Activated CD8-positive, alpha-beta memory T cell treated with anti-CD3 and anti-CD28 coated beads for 24 hours (primary cell): ENCODE measurements at places on chromosomes 3 and 15.

DNA sequence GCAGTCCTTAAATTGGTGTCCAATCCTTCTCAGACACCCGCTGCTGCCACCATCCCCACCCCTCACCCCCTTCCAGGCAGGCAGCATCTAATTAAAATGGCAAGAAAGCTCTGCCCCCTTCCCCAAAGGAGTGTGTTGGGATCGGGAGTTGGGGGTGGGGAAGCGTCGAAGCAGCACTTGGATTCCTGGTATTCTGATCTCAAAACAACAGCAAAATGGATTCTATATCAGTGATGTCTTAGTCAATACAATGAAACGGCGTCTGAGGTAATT, 1.4 kb downstream of the TNIK start:
- DNase-seq: peak; percentile 63

- no peak for DNase-seq
Observed at GRCh38 chr3:122755491-122755890, 38.1 kb downstream of the HSPBAP1 start.

DNA sequence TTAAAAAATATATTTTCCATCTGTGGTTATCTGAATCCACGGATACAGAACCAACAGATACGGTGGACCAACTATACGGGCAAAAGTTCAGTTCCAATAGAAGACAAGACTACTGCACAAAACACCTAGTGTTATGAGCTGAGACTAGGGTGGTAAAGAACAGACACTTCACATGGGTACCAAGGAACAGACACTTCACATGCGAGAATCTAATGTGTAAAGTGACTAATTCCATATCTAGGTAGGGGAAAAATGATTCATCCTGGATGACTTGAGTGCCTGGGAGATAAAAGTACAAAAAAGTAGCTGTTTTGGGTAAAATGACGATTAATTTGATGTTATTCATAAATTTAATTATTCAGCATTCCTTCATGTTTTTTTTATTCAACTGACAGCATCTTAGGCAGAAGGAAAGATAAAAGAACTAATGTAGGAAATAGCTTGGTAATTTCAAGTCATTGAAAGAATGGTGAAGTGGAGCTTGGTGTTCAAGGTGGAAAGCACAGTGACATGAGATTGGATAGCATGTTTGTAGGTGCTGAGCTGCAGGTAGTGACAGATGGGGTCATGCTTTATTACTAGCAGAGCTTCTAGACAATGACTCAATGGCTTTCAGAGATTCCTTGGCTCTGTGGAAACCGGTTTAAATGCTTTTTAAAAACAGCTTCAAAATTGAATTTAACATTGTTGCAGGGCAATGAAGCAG, 5.2 kb downstream of the CD200 start:
- no peak for DNase-seq

DNA sequence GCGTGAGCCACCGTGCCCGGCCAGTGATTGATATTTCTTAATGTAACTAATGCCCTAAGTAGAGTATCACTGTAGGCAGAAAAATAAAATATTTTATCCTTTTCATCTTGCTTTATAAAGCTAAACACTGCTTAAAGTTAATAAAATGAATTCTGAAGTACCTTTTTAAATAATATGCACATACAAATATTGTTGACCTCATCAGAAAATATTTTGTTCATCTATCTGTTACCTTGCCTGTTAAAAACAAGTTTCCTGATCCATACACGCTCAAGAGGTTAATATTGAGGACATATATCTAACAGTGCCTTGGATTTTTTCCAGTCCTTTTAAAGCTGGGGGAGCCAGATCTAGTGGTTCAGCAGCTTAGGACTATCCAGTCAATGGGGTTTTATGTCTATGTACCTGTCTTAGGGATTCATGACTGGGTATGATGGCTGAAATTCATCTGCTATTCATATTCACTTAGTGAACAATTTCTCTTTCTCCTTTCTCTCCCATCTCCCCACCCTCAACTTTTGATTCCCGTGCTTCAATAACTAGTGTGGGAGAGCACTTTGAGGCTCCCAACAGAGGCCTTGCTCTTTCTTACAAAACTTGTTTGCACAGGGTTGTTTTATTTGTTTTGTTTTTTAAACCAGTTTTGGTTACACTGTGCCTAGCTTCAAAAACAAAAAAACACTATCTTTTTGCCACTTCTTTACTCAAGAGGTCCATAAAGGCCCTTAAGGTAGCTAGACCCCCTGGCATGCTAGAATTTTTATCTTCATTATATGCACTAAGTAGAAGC, 7.0 kb downstream of the SLC25A36 start:
- DNase-seq: no peak

DNA sequence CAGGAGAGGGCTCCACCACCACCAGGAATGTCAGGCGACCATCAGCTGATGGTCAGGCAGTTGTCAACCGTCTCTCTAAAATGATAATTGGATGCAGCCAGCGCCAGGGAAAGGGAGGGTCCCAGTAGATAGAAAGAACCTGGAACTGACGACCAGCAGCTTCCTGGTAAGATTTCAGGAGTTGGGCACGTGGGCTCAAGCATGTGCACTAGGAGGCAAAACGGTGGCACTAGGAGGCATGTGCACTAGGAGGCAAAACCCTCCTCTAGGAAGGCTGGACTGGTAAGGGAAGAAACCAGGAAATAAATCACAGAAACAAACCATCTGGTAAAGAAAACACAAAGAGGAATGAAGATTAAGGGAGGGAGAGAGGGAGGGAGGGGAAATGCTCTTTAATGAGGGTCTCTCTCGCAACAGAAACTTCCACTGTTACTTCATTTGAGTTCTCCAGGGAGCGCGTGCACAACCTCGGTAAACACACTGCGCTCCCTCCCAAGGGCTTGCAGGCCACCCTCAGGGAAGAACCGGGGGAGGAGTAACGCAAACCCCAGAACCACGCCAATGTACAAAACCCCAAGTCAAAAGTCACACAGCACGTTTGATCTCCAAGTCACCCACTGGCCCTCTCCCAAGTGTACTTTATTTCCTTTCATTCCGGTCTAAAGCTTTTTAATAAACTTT, 116.7 kb downstream of the XXYLT1 start:
- no peak for DNase-seq

- DNase-seq: no peak
Observed at GRCh38 chr15:69089258-69089657, 71.2 kb upstream of the GLCE start.

- DNase-seq: no peak
Observed at GRCh38 chr3:65575376-65575840, 463.3 kb downstream of the MAGI1 start.

DNA sequence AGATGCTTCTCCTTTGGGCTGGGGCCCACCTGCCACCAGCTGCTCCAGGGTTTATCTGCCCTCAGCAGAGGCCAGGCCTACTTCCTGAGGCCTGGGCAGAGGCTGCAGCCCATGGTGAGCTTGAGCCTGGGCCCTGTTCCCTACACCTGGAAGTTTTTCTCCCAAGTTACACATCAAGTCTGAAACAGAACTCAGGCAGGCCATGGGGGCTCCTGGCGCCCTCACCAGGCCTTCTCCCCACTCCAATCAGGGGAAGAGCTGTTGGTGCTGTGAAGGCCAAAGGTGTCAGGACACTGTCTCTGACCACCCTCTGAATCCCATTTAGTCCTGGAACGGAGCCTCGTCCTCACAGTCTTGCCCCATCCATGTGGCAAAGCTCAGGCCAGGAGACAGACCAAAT, 7.3 kb downstream of the VWA5B2 start:
- DNase-seq: no peak

- no peak for DNase-seq
Observed at GRCh38 chr3:73520931-73521461, 103.7 kb downstream of the PDZRN3 start.

- DNase-seq: no peak
Observed at GRCh38 chr3:112126511-112126911, 6.5 kb downstream of the GCSAM start.

DNA sequence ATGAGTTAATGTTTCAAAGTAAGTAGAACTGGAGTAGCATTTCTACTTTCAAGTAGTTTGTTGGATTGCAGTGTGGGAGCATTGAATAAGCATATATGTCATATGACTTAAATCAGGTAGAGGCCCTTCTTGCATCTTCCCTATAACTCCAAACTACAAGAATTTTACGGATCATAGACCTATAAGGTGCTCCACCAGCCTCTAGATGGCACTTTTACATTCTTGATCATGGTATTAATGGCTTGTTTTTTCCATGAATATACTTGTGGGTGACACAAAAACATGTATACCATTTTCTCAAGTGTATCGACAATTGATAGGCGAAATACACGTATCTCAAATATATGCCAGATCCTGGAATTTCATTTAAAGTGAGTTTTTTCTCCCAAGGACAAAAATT, 311.1 kb downstream of the ZPLD1 start:
- no peak for DNase-seq

DNA sequence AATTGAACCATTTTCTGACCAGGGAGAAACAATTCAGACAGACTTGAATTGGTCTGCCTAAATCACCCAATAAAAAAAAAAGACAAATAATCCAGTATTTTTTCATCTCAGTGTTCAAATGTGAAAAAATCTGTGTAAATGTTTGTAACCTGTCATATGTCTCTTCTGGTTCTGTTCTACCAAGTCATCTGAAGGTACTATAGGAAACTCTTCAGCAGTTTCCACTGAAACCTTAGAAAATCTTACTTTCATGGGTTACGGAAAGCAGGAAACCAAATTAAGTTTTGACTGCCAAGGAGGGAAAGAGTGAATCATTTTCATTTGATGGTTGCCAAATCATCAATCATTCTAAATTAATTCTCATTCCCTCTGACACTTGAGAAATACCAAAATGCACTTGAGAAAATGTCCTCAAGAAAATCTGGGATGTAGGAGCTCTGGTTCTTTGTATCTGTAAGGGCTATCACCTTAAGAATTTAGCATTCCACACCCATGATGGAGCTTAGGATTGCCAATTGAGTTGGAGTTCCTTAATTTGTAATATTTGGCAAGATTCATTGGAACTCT, 278.2 kb upstream of the KCNH8 start:
- DNase-seq: no peak

GRCh38 chr3:121957674-121958415, 63.6 kb downstream of the SLC15A2 start:
- no peak for DNase-seq

- DNase-seq: no peak
Observed at GRCh38 chr3:153165261-153165681, 3.2 kb downstream of the RAP2B start.

- no peak for DNase-seq
Observed at GRCh38 chr3:156820692-156821080, 5.5 kb upstream of the LEKR1 start.

DNA sequence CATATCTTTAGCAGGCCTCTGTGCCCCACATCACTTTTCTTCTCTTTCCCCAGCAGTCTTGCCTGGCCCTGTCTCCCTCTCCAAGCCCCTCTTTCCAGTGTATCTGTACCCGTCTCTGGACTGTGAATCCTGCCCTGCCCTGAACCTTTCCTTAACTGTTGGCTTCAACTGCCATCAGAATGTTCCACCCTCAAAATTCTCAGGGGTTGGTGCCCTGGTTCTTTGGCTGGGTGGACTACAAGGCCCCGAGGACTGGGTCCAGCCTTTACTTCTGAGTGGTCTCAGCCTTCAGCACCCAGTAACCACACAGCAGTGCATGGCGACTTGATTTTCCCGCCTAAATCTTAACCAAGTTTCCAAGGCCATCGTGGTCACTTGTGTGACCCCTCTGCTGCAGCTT, 333.5 kb upstream of the RGMA start:
- no peak for DNase-seq
